ENCODE measurements at places on chromosomes 11 and 22.
A peak's percentile ranks its signal among the peaks of the same experiment; 100 is the strongest.

GRCh38 chr11:134901955-134902918 is 490.2 kb upstream of the B3GAT1 start:
- DNase-seq: no peak

DNA sequence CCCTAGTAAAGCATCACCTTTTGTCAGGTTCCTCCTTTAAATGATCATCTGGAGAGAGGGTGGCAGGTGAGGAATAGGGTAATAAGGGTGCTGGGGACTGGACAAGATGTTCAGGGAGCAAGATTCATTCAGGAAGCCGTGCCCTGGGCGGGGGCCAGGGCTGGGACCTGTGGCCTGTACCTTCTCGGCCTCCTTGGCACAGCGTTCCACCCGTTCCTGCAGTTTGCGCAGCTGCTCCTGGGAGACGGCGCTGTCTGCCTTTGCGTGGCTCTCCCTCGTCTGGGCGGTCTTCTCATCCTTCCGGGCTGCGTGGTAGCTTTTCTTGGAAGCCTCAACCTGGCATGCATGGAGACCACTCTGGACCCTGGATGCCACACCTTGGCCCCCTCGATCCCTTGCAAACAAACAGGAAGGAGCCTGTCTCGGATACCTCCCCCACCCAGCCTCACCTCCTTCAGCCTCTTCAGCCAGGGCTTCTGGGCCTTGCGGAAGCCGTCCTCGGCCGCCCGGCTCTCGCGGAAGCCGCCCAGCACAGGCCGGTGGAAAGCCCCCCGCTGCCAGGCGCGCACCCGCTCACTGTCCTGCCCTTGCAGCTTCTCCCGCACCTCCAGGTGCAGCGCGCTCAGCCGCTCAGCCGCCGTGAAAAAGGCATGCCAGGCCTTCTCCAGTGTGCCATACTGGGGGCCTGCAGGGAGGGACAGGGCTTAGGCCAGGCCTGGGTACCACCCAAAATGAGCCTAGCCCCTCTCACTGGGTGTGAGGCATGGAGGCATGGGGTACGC is 3.5 kb upstream of the ARFGAP2 start:
- DNase-seq: no peak

GRCh38 chr11:131422029-131422428 is 51.6 kb downstream of the NTM start:
- DNase-seq: no peak

DNA sequence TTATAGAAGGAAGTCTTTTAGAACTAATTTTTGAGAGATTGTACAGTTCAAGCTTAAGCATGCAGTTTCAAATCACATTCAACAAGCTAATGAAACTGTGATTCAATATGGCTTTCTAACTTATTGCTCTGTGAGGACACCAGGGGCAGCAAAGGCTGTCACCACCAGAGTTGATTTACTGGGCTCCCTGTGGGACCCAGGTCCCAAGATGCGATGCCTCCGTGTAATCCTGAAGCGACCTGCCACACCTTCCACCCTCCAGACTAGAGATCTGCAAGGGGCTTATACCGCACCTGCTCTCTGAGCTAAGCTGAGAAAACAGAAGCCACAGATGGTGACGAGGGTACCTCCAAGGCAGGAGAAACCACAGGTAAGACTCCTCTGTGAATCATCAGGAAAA is 918 bp upstream of the OR51Q1 start:
- no peak for DNase-seq

DNA sequence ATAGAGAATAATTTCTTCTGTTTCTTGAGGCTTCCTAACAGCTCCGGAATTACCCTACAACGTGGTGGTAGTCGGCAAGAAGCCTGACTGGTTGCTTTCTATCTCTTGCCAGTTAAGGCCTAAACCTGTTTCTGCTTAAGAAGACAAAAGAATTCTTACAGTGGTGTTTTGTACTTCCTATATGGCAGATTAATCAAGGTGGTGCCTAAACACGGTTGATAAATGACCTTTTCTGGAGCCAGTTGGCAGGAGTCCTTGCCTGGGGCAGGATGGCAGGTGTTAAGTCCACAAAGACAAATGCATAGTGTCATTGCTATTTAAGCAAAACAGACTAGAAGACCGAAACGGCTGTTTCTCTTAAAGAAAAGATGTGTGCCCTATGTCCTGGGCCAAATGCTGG is 9.9 kb downstream of the GVQW3 start:
- no peak for DNase-seq

DNA sequence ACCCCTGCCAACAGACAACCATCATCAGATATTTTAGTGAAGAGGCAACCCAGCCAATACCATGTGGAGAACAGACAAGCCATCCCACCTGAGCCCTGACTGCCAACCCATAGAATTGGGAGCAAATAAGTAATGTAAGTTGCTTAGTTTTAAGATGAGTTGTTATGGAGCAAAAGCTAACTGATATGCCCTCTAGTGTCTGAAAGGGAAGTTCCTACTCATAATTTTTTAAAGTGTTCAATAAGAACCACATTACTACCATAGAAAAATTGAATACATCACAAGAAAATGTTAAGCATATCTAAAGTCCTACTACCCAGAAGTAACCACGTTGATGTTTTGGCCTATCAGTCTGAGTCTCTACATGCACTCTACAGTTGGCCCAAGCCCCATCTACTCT is 50.8 kb upstream of the SLC36A4 start:
- DNase-seq: no peak

DNA sequence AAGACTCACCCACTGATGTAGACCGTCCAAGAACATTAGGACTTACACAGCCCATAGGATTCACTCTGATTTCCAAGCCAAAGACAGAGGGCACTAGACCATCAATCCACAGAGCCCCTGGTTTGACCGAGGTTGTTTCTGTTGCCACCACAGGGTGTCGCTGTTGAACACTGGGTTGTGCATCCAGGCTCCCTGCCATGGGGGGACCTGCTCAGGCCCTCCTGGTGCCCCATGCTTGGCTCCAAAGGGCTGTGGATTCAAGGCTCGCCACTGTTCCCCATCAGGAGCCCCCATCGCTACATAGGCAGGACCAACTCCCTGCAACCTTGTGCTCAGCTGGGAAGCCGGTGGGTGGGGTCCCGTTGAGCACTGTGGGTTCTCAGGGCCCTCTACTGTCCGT is 128.0 kb upstream of the ANO1 start:
- DNase-seq: no peak

DNA sequence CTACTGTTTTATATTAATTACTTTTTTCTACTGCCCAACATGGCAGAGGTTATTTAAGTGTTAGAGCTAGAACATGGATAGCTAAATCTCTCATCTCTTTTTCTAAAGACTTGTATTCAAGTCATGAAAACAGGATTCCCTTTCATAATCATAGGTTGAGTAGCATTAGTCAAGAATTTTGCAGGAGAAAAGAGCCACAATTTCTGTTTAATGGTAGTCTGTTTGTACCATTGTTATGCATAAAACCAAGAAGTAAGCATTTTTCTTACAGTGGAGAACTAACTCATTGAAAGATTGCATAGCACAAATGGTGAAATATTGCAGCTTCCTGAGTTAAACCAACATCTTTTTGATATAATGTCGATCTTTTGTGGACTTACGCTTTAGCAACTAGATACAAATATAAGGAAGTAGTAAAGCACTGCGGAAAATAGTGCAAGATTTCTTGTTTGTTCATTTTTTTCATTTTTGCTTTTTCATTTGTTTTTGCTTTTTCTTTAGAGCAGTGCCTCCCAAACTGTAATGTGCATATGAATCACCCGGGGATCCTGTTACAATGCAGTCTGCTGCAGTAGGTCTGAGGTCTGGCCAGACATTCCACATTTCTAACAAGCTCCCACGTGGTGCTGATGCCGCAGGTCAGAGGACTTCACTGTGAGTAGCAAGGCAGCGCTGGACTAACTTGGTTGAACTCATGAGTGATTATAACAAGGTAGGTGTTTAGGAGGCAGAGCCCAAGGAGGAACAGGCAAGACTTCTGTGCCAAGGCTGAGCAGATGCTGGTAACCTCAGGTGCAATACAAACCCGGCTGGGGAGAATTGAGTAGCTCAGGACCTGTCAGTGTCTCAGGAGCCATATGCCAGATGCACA is 4.6 kb downstream of the ETS1 start:
- no peak for DNase-seq

GRCh38 chr22:45188779-45189178 is 25.1 kb downstream of the NUP50 start:
- DNase-seq: no peak

DNA sequence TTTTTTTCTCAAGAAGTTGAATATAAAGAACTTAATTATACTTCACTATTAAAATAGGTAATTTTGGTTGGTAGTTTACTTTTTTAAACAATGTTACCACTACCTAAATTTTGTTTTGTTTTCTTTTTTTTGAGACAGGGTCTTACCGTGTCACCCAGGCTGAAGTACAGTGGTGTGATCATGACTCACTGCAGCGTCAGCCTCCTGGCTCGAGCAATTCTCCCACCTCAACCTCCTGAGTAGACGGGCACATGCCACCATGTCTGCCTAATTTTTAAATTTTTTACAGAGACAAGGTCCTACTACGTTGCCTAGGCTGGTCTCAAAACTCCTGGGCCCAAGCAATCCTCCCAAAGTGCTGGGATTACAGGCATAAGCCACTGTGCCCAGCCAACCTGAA is 17.6 kb downstream of the SPCS2 start:
- no peak for DNase-seq

- DNase-seq: peak; percentile 35
These were observed 1.1 kb upstream of the TTLL1 start for GRCh38 chr22:43090130-43090789.

GRCh38 chr11:63952570-63952969 is 13.8 kb downstream of the NAA40 start:
- no peak for DNase-seq

DNA sequence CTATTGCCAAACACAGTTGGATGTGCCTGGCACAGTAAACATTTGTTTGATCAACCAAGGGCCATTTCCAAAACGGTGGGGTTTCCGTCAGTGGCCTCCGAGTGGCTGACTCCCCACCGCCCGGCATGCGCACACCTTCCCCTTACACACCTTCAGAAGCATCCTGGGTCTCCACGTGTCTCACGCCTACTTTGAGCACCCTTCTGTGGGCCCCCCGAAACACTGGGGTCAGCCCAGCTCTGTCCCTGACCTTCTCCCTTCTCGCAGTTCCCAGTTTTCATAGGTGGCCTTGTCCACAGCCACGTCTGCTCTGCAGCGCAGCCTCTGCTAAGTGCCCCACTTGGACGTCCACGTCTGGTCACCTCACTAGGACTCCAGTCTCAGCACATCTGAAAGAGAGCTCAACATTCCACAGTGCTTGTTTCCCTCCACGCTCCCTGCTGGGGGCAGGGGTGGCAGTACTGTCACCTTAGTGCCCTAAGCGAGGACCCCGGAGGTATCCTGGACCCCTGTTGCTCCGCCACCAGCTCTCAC is 13.2 kb upstream of the SHANK2 start:
- no peak for DNase-seq

DNA sequence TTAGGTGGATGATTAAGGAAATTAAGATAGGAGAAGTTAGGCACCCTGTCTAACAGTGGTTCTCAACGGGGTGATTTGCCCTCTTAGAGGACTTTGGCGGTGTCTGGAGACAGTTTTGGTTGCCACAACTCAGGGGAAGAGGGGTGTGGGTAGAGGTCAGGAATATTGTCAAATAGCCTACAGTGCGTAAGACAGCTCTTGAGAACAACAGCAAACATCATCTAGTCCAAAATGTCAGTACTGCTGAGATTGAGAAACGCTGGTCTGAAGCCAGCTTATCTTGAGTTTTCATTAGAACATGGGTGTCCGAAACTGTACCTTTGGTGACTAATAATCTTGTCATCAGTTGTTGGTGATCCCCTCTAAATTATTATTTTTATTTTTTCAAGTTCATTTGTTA is 38.4 kb downstream of the CECR2 start:
- no peak for DNase-seq

DNA sequence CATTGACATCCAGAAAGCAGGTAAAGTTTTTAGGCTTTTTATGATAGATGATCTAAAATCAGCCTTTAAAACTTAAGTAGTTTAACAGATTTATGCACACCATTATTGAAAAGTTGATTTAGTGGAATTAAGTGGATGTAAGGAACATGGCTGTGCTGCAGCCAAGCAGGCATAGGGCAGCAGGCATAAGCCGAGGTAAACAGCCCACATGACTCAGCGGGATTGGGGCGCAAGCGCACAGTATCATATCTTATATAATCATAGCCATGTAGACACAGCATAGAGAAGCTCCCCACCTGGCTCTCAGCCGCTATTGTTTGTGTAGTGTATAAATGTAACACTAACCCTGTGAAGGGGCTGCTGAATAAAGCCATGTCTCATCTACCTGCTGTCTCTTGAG is 157.5 kb downstream of the WNT11 start:
- DNase-seq: no peak

GRCh38 chr11:68749229-68750123 is 1.8 kb downstream of the TESMIN start:
- no peak for DNase-seq

- no peak for DNase-seq
These were observed 1.0 kb upstream of the MUC5AC start for GRCh38 chr11:1156506-1157340.

DNA sequence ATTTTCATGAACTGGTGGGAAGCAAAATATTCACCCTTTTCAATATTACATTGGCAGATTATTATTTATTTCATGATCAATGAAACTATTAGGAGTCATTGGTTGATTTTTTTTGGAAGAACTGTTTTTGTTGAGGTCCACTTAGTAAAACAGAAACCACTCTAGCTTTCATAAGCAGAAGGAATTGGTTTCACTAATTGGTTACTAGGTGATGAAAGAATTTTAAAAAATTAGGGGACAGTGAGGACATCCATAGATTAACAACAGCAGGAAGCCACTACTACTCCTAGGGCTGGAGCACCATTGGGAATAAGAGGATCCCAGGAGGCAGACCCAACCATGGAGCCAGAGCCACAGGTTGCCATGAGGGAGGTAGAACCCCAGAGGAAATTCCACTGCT is 74.4 kb upstream of the KCNA4 start:
- no peak for DNase-seq

- no peak for DNase-seq
These were observed 3.3 kb downstream of the TTLL1 start for GRCh38 chr22:43085658-43086606.

GRCh38 chr11:67371911-67372320 is 1.5 kb downstream of the CLCF1 start:
- no peak for DNase-seq

- no peak for DNase-seq
These were observed 13.1 kb downstream of the MS4A15 start for GRCh38 chr11:60769811-60770210.

DNA sequence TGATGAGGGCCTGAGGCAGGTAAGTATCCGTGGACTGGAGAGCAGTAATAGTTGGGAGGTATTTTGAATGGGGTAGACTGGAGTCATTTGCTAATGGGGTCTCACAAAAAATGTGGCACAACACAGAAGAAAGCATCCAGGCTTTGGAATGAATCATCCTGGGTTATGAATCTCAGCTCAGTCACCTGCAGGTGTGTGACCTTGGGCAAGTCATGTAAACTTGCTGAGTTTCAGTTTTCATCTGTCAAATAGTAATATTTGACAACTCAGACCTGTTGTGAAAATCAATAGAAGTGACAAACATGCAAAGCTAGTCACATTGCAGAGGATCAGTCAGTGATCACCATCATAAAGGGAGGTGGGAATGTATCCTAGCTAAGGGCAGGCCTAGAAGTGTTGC is 232.0 kb upstream of the TENM4 start:
- DNase-seq: no peak

Data from NCI-H1930 (cell line).